ENCODE measurements at places on chromosomes 5 and 9.

DNA sequence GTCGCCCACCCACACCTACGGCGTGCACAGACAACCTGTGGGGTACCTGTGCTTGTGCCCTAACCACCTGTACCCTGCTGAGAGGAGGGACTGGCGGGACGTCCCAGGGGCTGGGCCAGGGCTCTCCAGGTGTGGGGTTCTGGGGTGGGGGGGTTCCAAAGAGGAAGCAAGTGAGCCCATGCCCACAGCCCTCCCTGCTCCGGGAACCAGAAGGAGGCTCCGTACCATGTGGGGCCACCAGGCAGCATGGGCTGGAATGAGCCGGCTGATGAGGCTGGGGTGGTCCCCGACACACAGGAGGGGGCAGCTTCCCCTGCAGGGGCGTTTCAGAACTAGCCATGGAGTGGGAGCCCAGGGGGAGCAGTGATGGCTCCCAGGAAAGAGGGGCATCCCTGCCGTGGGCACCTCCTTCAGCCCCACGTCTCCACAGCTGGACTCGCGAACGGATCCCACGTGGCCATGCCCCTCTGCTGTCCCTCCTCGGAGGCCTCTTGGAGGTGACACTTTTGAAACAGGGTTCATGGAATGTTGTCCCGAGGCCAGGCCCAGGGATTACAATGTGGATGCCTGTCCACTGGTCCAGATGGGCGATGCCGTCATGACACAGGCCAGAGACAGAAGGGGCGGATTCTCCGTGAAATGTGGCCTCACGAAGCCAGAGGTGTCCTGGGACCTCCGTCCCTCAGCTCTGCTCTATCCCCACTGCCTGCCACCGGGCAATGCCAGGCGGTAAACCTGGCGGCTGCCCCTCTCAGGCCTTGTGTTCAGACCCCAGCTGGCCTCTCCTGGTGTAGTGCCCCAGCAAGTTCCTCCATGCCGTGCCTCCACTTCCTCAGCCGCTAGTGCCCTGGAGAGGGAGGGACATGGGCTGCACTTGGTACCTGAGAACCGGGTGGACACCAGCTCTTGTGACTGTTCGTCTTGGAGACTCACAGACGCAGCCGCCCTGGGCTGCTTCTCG is 33.6 kb upstream of the IRX4 start:
- DNase-seq: no peak

- no peak for DNase-seq
Observed at GRCh38 chr9:76902395-76902794, 3.5 kb downstream of the PRUNE2 start.

DNA sequence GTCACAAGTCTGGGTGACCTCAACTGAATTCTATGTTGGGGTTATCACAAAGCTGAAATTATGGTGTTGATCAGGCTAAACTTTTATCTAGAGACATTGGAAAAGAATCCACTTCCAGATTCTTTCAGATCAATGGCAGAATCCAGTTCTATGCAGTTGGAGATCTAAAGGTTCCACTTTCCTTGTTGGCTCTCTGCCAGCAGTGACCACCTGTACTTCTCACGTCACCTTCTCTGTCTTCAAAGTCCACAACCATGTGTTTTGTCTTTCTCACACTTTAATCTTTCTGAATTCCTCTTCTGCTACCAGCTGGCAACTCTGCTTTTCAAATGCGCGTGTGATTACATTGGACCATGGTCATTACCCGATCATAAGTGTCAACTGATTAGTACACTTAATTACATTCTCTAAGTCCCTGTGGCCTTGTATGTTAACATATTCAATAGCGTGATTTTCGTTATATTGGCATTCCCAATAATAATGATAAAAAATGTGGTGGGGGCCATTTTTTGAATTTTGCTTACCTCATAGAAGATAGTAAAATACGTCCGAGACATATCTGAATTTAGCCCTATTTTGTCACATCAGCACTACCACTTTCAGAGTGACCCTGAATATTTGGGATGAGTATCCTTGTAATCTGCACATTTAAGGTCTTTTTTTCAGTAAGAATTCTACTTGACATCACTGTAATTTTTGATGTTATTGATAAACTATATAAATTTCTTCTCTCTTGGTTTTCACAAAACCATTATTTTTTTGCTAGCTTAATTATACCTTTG is 73.7 kb upstream of the PRDM9 start:
- DNase-seq: no peak

- peak; percentile 7 for DNase-seq
Observed at GRCh38 chr9:123418506-123418905, 62.5 kb downstream of the CRB2 start.
